ENCODE measurements at places on chromosomes 3 and 15.

- no peak for DNase-seq
Observed at GRCh38 chr3:53180305-53181023, 19.5 kb downstream of the PRKCD start.

DNA sequence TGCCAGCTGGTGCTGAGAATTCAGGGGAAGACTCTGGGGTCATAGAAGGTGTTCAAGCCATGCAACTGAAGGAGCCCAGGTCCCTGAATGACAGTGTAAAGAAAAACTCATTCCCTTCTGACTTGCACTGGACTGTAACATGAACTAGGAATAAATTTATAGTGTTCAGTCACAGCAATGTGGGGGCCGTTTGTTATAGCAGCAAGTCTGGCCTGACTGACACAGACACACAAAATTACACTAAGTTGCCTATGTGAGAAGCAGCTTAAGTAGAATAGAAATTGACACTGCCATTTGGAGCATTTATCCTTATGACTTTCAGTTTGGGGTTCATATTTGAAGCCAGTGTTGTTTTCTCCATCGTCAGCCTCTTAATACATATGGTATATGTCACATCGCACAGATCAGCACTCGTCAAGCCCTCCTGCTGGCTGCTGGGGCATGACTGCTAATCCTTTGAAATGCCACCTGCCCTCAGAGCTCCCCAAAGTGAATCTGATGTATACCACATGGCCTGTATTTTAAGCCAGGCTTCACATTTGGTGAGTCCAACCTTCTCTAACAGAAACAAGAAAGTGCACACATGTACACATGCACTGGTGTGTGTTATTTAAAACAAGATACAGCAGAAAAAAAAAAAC lies 17.1 kb upstream of the HEG1 start:
- no peak for DNase-seq

DNA sequence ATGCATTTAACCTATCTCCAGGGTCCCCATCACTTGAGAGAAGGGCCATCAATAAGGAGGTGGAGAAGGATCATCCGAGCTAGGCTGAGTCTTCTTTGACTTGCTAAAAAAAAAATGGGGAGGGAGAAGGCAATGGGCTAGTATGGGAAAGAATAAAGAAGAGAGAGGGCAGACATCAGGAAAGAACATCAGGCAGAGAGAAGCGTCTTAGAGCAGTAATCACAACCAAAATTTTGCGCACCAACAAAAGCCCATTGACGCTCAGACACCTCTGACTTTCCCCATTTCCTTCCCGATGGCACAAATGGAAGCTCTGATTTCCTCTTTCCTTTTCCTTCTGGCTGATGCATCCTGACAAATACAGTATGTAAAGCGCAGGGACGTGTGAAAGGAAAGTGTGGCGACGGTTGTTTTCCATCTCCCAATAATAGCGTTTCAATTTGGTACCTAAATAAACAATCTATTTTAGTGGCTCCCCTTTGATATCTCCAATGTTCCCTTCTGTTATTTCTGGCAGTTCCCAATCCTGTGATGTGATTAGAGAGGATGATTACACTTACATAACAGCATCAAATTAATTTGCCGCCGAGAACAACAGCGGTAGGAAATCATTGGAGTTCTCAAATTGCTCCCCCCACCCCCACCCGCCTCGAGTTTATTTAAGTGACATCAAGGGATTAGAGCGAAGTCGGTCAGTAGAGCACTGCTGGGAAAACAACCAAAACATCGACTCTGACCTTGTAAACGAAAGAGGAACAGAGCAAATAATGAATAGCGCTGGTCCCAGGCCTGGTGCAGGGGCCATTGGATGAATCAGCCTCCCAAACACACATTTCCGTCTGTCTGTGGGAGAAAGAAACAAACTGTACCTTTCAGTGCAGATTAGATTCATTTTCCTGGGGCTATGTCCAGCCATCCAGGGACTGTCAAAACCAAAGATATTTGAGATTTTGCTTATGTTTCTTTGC lies 273.3 kb upstream of the ICE2 start:
- no peak for DNase-seq

GRCh38 chr15:59115047-59115446 lies 10.1 kb downstream of the CCNB2 start:
- no peak for DNase-seq

DNA sequence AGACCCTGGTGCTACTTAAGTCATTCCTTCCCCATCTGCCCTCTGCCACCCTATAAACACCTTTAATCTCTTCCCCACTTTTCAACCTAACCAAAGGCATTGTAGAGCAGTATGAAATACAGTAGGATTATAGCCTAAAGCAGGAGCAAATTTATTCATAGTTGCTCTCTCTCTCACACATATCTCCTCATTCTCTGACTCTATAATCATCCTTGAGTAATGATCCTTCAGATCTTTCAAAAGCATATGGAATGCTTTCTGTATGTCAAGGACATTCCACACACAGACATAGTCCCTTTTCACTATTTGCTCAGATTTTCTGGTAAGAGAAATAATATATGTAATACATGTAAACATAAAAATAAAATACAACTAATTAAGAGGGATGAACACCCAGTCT lies 54.1 kb downstream of the TRPC1 start:
- DNase-seq, result no peak

- no peak for DNase-seq
Observed at GRCh38 chr3:13069495-13069894, 3.7 kb downstream of the IQSEC1 start.

- no peak for DNase-seq
Observed at GRCh38 chr3:15978801-15979200, 181.0 kb upstream of the ANKRD28 start.

DNA sequence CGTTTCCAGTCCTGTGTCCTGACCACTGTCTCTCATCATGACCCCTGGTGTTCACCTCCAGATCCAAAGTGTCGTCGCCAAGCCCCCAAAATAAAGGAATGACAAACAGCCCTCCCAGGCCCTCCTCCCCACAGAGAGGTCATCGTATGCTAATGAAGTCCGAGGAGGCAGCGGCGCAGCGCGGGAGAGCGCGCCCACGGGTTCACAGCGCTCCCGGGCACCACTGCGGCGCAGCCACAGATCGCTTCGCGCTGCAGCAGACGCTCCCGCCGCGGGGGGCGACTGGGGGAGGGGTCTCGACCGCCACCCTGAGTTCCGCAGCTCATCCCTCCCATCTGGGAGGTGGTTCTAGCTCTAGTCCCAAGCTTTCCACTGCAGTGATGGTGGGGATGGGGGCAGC lies 1.3 kb downstream of the DGKG start:
- DNase-seq, result no peak

DNA sequence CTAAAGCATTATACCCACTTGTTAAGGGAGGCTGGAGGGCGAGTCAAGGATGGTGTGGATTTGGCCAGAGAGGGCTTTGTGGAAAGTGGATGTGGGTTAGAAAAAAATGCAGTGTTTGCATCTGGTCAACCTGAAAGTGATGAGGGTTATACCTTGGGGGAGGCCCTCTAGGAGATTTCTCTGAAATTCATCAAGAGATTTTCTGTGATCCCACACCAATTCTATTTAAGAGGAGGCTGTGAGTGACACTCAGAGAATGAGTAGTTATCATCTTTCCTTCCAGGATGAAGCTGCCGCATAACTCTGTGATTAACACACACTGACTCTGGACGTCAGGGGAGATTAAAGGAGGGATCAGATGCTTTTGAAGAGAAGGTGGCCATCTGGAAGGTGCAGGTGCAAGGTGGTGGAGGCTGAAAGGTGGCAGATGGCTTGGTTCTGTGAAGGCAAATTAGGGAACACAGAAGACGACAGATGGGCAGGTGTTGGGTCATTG lies 54.8 kb downstream of the ANAPC13 start:
- no peak for DNase-seq

DNA sequence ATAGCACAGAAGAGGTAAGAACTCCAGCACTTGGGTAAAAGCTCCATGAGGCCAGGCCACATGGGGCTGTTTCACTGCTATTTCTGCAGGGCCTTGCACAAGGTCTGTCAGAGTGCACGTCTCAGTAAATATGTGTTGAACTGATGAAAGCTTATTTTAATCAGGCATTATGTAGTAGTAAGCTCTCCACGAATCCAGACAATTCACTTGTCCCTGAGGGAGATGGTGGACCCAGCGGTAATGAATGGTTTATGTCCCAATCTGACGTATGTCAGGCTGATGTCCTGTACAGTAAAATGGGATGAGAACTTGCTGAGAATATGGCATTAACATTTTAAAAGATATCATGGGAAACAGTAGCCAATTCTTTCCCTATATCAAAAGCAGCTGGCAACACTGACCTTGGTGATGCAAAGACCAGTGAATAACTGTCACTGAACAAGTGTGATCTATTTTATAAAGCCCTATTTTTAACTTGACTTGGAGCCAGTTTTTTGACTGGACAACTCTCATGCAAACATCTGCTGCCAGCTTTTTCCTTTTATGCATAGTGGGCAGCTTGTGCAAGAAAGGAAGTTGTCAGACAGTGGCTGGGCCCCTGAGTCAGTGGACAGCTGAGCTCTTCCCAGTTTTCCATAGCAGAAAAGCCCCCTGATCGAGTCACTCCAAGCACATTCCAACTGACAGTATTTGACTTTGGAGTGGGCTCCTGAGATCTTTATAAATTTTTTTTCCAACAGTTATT lies 519.8 kb upstream of the MDFIC2 start:
- DNase-seq, result no peak

- no peak for DNase-seq
Observed at GRCh38 chr3:129827765-129828164, 65.7 kb downstream of the TMCC1 start.

GRCh38 chr3:160133757-160134156 lies 91.5 kb upstream of the C3orf80 start:
- no peak for DNase-seq

DNA sequence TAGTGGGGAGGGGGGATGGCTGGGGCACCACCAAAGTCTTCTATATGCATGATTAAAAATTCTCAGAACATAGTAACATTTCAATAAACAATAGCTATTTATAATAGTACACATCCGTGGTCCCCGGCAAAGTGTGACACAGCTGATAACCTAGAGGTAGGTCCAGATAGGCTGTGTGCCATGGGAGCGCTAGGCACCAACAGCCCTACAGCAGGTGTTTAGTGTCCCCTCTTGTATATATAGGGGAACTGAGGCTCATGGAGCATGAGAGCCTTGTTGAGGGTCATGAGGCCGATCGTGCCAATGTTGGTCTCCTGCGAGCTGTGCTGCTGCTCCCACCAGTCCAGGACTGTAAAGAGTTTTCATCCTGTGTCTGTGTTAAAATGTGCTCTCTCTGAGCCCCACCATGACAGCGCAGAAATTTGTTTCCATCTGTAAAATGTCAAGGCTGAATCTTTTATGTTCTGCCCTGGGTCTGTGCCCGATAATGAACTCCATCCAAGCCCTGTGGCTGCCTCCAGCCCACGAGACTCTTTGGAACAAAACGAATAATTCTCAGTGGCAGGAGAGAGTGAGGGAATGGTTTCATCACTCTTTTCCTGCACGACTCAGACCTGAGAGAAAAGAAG lies 14.5 kb downstream of the TMEM158 start:
- DNase-seq, result no peak

DNA sequence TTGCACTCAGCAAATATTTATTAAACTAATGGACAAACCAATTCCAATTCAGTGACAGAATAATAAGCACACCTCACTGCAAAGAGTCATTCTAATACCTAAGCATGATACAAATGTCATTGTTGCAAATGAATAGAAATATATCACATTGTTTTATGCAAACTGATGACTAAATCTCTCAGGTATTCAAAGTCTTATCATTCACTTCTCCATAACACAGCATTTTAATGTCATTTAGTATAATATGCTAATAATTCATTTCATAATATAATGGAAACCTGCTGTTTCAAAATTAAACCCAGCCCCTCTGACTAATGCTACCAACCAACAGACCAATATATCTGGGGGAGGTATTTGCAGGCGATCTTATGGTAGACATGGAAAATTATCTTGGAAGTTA lies 71.8 kb downstream of the FGF7 start:
- no peak for DNase-seq

- no peak for DNase-seq
Observed at GRCh38 chr15:49622561-49622960, 1.7 kb downstream of the DTWD1 start.

GRCh38 chr3:45171283-45171682 lies 25.1 kb upstream of the CDCP1 start:
- DNase-seq, result no peak

GRCh38 chr3:177744873-177745606 lies 547.8 kb upstream of the TBL1XR1 start:
- no peak for DNase-seq

- DNase-seq, result no peak
Observed at GRCh38 chr3:157572559-157573270, 69.5 kb upstream of the VEPH1 start.

DNA sequence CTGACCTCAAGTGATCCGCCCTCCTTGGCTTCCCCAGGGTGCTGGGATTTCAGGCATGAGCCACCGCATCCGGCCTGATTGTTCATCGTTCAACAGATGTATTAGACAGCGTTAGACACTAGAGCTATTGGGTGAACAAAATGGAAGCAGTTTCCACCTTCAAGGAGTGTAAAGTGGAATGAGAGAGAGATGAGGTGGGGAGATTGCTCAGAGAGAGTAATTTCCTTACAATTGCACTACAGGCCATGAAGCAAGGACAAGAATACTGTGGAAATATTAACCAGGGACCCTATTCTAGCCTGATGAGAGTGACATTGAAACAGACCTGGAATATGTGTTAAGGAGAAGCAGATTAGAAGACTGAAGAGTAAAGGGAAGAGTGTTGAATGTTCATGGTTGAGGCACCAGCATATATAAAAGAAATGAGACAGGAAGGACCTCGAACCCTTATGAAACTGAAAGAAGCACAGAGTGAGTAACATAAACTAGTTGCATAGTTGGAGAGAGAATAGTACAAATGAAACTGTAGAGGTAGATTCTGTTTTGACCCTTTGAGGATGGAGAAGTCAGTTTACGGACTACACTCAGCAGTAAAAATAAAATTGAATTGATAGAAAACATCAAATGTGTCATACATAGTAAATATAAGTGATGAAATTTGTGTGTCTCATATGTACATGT lies 7.2 kb downstream of the RTF1 start:
- no peak for DNase-seq

- DNase-seq, result no peak
Observed at GRCh38 chr3:54781728-54782127, 146.1 kb downstream of the LRTM1 start.

DNA sequence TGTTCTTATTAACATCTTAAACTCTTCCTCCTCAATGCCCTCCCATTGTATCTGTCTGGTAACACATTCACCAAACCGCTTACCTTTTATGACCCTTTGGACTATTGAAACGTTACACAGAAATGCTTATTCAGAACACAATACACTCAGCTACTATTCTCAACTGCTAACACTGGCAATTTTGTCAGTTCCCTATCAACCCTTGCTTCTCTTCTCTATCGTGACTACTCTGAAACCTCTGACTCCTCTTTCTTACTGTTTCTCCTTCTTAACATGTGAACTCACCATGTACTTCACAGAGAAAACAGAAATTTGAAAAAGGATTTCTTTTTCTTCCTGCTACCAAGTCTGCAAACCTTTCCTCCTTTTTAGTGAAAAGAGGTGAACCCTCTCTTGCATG lies 232.9 kb upstream of the GPR149 start:
- DNase-seq, result no peak

DNA sequence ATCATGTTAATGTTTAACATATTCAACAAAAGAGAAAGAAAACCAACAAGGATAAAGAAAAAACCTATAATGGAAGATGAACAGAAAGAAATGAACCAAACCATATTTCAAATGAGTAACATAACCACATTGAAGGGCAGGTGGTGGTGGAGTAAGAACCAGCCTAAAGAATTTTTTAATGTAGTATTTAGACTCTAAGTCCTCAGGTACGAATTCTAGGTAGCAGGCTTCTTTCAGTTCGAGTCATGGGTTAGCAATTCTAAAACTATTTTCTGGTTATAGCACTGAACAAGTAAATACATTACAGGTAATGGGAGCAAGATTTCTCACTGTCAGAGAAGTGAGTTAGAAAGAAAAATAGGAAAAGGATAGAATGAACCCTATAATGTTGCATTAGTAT lies 24.4 kb downstream of the DCBLD2 start:
- no peak for DNase-seq

Data from stimulated activated CD8-positive, alpha-beta memory T cell treated with anti-CD3 and anti-CD28 coated beads, Interleukin-15, amount 100 ng/mL, for 4 hours (primary cell).